ENCODE measurements at places on chromosomes 2 and 18.
A peak's percentile ranks its signal among the peaks of the same experiment; 100 is the strongest.

GRCh38 chr2:60318544-60318943 lies 234.9 kb downstream of the BCL11A start:
- DNase-seq: no peak

DNA sequence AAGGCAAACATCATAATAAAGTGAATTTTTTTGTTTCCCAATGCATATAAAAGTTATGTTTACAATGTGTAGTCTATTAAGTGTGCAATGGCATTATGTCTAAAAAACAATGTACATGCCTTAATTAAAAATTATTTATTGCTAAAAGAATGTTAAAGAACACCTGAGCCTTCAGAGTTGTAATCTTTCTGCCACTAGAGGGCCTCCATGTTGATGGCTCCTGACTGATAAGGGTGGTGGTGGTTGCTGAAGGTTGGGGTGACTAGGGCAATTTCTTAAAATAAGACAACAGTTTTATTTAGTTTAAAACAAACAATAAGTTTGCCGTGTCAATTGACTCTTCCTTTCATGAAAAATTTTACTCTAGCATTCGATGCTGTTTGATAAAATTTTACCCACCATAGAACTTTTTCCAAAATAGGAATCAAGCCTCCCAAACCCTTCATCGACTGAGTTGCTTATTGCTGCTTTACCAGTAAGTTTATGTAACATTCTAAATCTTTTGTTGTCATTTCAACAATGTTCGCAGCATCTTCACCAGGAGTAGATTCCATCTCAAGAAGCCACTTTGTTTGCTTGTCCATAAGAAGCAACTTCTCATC lies 32.3 kb downstream of the MAP3K2 start:
- no peak for DNase-seq

- DNase-seq: no peak
Measured at GRCh38 chr18:57205641-57206040, 58.8 kb downstream of the BOD1L2 start.

DNA sequence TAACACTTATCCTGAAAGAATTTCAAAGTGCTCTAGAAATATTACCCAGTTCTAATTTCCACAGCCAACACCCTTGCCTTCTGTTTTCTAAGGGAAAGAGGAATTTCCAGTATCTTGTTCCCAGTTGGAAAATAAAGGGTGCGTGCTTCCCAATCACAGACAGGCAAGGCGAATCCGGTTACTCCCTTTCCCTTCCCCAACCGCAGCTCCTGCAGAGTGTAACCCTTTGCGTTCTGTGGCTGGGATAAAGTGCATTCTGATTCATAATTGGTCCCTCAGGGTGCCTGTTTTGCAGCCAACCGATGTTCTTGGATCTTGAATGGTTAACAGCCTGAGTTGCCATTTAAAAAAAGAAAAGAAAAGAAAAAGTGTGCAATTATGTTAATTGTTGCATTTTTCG lies 40.6 kb upstream of the PGAP1 start:
- no peak for DNase-seq

DNA sequence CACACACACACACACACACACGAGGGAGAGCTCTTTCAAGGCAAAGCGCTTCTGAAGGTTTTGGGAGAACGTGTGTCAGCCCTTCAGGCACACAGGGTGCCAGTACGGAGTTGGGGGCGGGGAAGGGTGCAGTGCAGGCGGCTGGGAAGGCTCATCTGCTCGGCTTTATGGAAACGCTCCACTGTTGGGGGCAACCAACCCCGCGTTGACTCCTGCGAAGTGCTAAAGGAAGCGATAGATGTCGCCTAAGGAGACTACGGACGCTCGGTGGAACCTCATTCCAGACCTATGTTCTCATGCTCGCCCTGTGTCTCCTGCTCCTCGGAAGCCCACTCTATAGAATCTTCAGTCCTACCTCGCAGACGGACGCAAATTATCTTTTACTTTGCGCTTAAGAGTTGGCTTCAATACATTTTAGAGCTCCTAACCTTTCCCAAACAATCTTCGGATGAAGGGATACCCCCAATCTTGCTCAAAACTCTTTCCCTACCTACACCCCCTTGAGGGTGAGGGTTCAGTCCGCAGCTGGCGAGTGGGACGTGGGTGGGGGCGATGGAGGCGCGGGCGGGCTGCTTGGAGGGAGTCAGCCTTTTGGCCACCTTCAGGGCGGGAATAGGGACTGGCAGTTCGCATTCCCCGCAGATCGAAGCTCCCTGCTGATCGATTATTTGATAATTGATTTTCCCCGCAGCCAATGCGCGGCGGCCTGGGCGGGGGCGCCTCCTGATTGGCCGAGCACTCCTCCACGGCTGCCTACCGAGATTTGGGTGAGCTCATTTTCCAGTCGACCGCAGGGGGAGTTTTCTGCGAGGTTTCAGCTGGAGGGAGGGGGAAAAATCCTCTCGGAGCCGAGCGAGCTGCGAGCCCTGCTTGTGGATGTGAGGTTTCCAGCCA lies 1.9 kb upstream of the MEIS1 start:
- DNase-seq: peak; percentile 92

GRCh38 chr2:240593026-240593702 lies 6.6 kb downstream of the CAPN10 start:
- no peak for DNase-seq

- DNase-seq: peak; percentile 52
Measured at GRCh38 chr2:236207472-236207871, 39.3 kb upstream of the GBX2 start.

GRCh38 chr2:9782197-9782719 lies 61.0 kb upstream of the TAF1B start:
- DNase-seq: no peak

DNA sequence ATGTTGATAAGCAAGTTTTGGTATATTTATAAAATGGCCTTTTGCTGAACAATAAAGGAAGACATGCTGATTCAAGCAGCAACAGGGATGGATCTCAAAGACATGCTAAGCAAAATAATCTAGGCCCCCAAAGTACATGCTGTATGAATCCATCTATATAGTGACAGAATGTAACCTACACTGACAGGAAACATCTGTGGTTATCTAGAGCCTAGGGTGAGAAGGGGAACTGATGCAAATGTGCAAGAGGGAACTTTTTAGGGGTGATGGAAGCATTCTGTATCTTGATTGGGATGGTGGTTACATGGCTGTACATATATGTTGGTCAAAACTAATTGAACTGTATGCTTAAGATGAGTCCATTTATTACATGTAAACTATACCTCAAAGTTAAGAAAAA lies 24.2 kb downstream of the CNRIP1 start:
- no peak for DNase-seq

- DNase-seq: no peak
Measured at GRCh38 chr18:75828379-75828778, 400.9 kb upstream of the SMIM21 start.

DNA sequence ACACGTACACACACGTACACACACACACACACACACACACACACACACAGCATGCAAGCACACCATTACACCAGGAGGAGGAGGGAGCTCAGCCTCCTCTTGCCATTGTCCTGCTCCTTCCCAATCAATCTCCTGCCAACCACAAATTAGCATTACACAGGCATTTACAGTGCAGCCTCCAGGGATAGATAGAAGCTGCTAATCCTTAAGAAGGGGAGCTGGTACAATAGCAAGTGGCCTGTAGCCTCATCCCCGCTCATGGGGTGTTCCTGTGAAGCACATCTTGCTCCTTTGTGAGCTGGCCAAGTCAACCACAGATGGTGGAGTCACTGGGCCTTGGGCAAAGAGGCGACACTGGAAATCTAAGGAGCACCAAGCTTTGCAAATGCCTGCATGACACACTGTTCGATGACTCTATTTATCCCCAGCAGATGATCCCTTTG lies 110.3 kb upstream of the PKDCC start:
- no peak for DNase-seq

DNA sequence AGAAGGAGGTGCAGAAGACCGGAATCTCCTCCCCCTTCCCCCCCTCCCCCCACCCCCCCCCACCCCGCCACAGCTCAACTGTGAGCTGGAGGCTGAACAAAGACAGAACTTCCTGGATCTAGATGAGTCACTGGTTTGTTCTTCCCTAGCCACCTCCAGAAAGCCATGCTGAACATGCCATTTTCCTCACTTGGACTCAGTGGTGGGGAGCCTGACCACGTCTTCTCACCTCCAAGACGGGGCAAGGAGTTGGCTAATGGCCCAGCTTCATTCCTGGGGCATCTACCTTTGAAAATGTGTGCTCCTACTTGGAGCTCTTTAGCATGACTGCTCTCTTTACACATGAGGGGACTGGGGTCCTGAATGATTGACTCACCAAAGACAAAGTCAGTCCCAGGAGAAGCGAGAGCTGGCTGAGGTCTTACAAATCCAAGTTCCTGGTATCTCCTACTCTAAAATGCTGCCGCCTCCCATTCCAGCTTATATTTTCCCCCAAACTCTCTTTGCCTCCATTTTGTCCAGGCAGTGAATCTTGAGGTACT lies 22.6 kb upstream of the FZD5 start:
- no peak for DNase-seq

DNA sequence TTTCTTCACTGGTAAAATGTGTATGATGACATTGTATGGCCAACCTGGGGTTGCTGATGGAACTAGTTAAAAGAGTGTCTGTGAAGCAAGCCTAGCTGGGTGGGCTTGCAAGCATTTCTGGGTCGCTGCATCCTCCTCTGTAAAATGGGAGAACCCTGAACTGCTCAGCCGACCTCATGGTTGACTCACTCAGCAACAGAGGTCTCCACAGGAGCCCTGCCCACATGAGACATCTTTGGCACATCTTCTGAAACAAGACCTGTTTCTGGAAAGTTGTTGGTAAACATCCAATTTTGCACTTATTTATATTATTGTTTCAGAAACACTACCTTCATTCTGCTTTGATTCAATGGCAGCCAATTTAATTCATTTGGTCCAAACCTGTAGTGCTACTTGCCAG lies 52.6 kb downstream of the BCL11A start:
- DNase-seq: no peak

- DNase-seq: no peak
Measured at GRCh38 chr18:50620319-50620718, 60.4 kb downstream of the MAPK4 start.

GRCh38 chr2:17538844-17539554 lies 1.5 kb upstream of the VSNL1 start:
- peak; percentile 84 for DNase-seq

- DNase-seq: no peak
Measured at GRCh38 chr18:27005589-27005988, 140.1 kb upstream of the AQP4 start.

GRCh38 chr2:26849056-26849999 lies 1.4 kb downstream of the DPYSL5 start:
- DNase-seq: no peak

DNA sequence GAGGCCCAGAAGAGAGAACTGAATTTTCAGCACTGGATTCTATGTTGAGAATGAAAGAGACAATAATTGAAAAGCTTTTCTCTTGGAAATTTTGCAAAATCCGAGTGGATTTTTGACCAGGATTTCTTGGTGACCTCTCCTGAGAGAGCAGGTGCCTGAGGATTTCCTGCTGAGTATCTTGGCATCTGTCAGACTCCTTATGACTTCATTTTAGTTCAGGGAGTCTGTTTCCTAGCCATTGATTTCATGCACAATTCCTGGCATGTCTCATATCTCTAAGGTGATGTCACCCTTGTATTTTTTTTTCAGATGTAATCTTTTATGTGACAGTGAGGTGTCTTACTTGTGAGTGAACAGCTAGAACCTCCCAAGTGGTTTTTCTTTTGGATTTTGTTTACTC lies 195.9 kb downstream of the NEDD4L start:
- DNase-seq: no peak

GRCh38 chr2:64819774-64820688 lies 166.3 kb upstream of the SERTAD2 start:
- no peak for DNase-seq

DNA sequence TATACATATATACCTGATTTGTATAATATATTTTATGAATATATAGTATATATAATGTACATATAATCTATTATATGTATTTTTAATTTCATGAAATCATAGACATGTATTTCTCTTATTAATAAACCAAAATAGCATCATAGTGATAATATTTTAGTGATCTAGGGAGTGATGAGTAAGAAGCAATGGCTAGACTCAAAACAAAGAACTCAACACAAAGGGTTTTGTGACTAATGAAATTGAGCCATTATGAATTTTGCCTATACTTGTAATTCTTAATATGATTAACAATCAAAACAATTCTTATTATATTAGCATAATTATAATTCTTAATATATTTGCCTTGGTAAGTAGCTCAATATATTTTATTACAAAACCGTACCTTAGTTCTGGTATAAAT lies 1614.1 kb upstream of the TMEFF2 start:
- DNase-seq: no peak

- no peak for DNase-seq
Measured at GRCh38 chr2:145771525-145771924, 1251.6 kb upstream of the ZEB2 start.

- DNase-seq: no peak
Measured at GRCh38 chr18:8799001-8799400, 93.6 kb downstream of the MTCL1 start.

DNA sequence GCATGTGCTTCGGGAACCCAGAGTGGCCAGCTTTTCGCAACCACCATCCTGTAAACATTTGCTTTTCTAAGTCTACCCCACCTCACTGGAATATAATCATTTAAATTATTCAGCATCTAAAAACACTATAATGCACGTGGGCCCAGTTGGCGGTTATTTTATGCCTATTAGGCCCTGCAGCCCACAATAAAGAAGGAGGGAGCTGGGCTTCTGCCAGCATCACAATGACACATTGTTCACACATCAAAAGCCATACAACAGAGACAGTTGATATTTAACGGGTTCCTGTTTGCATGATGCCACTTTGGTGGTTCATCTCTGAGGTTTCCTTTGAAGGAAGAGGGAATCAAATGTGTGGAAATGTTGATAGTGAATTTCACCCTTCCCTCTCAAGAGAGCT lies 916.0 kb upstream of the CELF4 start:
- DNase-seq: no peak

GRCh38 chr2:50606860-50607259 lies 425.1 kb downstream of the NRXN1 start:
- DNase-seq: no peak

DNA sequence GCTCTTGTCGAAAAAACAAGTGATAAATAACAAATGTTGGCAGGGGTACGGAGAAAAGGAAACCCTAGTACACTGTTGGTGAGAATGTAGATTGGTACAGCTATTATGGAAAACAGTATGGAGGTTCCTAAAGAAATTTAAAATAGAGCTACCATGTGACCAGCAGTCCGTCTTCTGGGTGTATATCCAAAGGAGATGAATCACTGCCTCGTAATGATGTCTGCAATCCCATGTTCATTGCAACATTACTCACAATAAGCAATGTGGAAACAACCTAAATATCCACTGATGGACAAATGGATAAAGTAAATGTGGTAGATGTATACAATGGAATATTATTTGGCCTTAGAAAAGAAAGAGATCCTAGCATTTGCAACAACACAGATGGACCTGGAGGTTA lies 50.6 kb downstream of the SLC16A14 start:
- DNase-seq: no peak

GRCh38 chr2:11862049-11862448 lies 115.6 kb downstream of the LPIN1 start:
- no peak for DNase-seq

DNA sequence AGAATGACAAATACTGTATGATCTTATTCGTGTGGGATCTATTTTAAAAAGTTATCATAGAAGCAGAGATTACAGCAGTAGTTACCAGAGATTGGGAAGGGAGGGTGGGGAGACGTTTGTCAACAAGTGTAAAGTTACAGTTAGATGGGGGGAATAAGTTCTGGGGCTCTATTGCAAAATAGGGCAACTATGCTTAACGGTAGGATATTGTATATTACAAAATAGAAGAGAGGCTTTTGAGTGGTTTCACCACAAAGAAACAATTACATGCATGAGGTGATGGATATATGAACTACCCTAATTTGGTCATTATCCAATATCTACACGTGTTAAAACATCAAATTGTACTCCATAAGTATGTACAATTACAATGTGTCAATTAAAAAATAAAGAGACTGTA lies 123.4 kb upstream of the NOSTRIN start:
- DNase-seq: no peak
